ENCODE measurements at places on chromosomes 1 and 21.

DNA sequence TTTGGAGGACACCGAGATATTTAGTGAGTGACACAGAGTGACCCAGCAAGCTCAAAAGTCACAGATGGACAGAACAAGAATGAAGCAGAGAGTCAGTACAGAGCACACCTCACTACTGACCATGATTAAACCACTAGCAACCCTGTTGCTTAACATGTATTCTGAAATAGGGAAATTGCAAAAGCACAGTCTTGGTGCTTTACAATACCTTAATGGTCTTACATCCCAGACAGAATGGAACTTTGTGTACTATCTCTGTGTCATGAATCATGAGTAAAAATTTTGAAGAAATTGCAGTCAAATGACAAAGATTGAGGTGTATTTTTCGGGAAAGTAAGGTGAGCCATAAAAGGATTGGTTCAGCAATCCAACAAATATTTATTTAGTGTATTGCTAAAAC, 2.7 kb upstream of the SAMSN1 start:
- no peak for DNase-seq

GRCh38 chr21:34533938-34534337, 21.9 kb upstream of the KCNE1 start:
- DNase-seq, result no peak

- no peak for DNase-seq
Measured at GRCh38 chr1:149843431-149844041, 55.8 kb upstream of the BOLA1 start.

DNA sequence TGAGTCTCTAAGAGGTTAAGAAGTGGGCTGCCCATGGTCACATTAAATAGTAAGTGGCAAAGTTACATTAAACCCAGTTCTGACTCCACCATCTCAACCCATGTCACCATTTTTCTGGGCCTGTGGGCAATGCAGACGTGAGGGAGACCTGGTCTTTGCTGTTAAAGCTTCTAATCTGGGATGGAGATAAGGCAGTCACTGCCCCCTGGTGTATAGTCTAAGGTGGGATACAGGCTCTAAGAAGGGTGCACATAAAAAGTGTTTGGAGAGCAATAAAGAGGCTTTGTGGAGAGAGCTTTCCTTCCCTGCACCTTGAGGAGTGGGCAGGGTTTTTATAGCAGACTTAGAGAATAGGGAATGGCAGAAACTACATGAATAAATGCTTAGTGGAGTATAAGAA, 141.3 kb downstream of the ROR1 start:
- DNase-seq, result no peak

DNA sequence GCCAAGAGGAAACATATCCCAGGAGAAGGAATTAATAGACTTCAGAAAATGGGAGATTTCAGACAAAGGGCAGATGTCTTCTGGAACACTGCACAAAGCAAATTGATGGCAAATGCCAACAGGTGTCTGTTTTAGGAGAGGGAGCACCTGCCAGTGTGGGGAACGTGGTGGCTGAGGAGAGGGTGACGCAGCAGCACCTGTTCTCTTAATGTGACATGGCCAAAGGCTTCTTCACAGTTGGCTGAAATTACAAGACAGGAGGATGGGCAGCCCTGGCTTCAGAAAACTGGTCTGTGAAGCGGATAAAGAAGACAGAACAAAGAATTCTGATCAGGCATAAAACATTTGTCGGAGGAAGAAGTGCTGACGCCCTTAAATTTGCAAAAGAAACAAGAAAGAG, 178.7 kb upstream of the RUNX1 start:
- DNase-seq, result no peak

DNA sequence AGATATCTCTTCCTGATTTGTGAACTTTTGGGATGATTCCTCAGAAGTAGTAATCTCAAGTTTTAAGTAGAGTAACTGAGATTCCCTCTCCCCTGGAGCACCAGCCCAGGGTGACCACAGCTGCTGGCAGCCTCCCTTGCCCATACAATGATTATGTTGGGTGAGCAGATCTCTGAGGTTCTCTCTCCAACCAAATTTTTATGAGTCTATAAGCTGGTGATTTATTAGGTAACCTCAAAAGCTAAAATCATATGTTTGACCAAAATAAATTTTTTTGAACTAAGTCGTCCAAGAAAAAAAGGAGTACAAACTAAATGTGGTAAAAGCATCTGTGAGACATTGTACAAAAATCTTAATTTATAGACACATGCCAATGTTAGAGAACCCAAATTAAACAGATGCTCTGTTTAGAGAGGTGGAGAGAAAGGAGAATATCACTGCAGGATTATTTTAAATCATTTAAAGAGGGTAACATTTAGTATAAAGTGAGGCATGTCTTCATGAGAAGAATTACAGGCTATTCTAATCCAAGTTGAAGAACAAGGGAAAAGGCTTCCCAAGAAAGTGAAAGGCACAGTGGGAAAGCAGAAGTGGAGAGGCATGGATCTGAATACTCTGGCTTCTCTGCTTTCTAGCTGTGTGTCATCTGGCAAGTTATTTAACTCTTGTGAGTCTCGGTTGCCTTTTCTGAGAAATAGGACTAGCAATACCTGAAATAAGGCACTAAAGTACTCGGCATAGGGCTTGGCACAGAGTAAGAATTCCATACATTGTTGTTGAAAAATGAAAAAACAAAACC, 2.5 kb downstream of the AKNAD1 start:
- DNase-seq, result no peak

DNA sequence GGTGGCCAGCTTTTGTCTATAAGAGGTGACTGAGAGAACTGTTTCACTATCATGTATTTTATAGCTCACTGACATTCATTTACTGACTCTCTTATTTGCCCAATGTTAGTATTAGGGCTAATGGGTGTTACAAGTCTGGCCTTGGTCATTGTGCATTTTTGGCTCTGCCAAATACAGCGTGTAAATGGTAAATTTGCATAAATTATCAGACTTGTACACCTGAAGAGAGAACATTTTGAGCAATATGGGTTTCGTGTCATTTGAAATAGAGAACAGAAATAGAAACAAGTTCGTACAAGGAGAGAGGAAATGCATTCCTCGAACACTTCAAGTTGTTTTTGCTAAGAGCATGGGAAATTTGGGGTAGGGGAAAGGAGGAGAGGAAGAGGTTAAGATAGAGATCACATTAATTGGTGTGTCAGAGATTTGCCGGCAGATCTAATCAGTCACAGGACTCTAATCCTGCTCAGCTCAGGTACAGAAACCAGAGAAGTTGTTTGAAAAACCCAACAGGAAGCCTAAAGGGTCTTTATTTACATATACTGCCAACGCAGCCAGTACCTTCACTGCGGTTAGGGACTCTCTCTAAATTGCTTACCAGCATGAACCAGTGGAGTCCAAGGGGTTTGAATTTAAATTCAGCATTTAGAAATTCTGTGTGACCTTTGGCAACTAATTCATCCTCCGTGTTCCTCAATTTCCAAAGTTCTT, 261.5 kb downstream of the GPATCH2 start:
- no peak for DNase-seq

GRCh38 chr1:58572690-58573089, 4.4 kb downstream of the TACSTD2 start:
- no peak for DNase-seq

DNA sequence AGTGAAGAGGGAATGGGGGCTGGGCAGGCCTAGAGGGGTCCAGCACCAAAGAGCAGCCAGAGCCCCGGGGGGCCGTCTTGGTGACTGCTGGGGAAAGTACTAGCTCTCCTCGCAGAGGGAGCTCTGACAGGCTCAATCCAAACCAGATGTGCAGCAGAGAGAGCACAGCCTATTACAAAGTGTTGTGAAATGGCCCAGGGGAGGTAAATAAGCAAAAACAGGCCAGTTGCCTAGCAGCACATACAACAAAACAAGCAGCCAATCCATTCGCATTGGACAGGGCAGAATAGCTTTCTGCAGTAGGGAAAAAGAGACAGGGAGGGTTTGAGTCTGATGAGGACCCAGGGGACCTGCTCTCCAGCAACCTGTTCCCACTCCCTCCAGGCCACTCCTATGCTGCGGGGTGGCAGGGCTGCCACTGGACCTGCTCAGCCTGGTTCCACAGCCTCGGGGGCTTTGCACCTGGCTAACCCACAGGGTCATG, 239.6 kb upstream of the FGGY start:
- peak; percentile 88 for DNase-seq

DNA sequence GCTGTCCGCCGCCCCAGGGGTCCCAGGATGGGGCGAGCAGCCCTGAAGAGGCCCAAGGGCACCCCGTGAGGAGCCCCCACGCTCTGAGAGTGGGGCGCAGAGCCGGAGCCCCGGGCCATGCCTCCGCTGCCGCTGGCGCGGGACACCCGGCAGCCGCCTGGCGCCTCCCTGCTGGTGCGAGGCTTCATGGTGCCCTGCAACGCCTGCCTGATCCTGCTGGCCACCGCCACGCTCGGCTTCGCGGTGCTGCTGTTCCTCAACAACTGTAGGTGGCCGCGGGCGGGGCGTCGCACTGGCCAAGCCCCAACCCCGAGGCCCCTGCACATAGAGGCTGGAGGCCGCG, 14.5 kb downstream of the AGRN start:
- DNase-seq, result no peak

- DNase-seq, result peak; percentile 92
Measured at GRCh38 chr21:45386728-45387371, 18.1 kb upstream of the COL18A1 start.

- no peak for DNase-seq
Measured at GRCh38 chr1:116107371-116107770, 3.8 kb upstream of the MAB21L3 start.

- no peak for DNase-seq
Measured at GRCh38 chr1:89171067-89171438, 4.8 kb downstream of the GBP7 start.

DNA sequence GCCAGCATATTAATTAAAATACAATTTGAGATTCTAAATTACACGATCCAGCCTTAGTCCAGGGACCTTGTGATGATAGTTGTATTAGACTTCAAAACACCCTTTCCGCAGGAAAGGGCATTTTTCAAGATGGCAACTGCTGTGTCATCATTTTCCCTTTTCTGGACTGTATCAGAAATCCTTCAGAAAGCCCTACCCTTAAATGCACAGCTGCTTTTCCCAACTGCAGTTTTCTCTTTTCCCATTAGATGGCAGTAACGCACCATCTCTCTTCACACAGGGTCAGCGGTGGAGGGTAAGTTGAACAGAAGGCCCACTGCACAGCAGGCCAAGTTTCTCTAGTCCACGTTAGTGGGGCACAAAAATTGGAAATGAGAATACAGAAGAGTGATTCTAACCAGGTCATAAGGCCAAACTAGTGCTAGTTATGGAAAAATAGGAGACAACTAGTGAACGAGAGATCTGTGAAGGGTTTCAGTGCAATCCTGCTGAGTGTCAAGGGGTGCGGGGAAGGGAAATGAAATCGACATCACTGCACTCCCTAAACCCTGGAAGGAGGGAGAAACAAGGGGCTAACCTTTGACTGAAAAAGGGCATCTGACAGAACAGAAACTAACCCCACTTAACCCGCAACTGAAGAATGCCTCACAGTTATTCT, 22.1 kb upstream of the TDRD10 start:
- DNase-seq, result no peak

DNA sequence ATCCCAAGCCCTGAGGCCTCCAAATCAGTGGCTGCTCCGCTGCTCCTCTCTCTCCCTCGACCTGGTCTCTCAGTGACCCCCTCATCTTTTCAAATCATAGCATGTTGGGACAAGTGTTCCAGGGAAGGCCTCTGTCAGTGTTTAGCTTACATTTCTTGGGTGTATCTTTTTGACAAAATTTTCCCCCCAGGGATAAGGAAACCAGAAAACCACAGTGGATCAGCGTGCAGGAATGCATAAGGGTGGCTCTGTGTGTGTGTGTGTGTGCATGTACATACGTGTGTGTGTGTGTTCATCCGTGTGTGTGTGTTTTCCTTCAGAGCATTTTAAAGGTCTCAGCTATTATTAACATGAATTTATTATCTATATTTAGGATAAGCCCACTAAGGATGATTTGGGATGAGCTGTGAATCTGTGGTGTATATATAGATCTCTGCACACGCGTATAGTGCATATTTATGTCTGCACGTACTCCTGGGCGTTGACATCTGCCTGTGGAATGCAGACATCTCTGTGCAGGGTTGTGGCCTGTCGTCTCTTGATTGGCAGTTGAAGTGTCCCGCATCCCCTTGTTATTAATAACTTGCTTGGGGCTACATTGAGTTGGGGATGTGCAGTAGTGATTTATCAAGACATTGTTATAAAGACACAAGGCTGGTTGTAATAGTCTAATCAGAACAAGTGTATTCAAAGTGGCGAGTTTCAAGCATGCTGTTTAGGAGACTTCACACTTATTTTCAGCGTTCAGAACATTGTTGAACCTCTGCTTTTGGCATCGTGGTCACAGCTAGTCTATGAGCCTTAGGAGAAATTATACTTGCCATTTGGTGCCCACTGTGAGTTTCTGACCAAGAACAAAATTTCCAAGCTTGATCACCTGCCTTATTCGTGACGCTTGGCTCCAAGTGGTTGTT, 55.6 kb downstream of the GALNT2 start:
- DNase-seq, result no peak

DNA sequence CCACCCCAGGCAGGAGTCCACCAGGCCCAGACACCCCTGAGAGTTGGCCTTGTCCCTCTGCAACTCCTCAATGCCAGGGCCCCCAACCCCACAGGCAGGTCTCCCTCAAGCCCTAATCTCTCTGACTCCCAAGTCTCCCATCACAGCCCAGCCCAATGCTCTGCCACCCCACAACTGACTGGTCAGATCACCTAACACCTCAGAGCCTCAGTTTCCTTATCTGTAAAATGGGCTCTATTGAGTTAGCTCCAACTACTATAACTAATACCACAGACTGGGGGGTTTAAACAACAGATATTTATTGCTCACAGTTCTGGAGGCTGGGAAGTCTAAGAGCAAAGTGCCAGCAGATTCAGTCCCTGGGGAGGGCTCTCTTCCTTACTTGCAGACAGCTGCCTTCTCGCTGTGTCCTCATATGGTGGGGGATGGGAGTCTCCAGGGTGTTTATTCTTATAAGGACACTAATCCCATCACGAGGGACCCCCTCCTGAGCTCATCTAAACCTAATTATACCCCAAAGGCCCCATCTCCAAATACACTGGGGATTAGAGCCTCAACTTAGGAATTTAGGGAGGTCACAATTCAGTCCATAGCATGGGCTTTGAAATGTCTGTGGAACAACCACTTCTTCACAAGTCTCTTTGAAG, 34.9 kb upstream of the ZC3H12A start:
- no peak for DNase-seq
